ENCODE measurements at places on chromosomes 11 and 22.
A peak's percentile ranks its signal among the peaks of the same experiment; 100 is the strongest.

GRCh38 chr11:3946455-3947017 is 91.1 kb downstream of the STIM1 start:
- DNase-seq, result no peak

GRCh38 chr11:68052137-68052873 is 13.5 kb downstream of the TCIRG1 start:
- no peak for DNase-seq

- DNase-seq, result no peak
Measured at GRCh38 chr22:37169406-37169805, 18.6 kb downstream of the C1QTNF6 start.

- DNase-seq, result no peak
Measured at GRCh38 chr11:109023036-109023435, 358.2 kb downstream of the DDX10 start.

GRCh38 chr11:1785749-1786413 is 22.2 kb upstream of the CTSD start:
- no peak for DNase-seq

- DNase-seq, result peak; percentile 35
Measured at GRCh38 chr11:81237139-81237538, 1496.5 kb downstream of the FAM181B start.

DNA sequence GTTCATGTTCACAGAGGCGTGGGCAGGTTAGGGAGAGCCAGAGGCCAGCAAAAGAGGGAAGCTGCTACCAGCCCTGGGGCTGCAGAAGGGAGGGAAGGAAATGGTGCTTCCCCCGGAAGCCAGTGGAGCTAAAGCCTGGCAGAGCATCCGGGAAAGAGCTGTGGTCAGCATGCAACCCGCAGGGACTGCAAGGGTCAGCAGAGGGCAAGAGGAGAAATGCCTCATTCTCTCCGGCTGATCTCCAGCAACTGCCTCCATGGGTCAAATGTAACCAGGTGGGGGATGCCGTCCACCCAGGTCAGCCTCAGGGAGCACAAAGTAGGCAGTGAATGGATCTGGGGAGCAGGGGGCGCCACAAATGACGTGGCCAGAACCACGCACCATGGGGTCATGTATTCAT is 36.9 kb upstream of the PRR5 start:
- no peak for DNase-seq

DNA sequence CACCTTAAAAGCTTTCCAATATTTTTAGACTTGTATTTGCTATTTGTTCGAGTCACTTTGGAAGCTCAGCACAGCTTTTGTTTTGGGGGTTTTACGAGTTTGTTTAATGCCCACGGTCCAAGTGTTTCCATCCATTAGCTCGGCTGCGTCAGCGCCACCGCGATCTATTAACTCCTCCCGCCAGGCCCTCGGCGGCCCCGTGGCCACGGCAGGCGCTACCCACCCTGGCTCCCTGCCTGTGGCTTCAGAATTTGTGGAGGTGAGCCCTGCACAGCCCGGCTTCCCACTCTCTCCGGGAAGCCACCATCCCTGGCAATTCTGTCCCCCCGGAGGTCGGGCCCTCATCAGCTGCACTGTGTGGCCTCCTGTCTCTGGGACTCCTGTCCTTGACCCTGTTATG is 648.5 kb downstream of the BRD1 start:
- no peak for DNase-seq

- no peak for DNase-seq
Measured at GRCh38 chr11:23112390-23112789, 252.1 kb upstream of the CCDC179 start.

GRCh38 chr11:114084414-114084813 is 24.9 kb downstream of the ZBTB16 start:
- DNase-seq, result no peak

DNA sequence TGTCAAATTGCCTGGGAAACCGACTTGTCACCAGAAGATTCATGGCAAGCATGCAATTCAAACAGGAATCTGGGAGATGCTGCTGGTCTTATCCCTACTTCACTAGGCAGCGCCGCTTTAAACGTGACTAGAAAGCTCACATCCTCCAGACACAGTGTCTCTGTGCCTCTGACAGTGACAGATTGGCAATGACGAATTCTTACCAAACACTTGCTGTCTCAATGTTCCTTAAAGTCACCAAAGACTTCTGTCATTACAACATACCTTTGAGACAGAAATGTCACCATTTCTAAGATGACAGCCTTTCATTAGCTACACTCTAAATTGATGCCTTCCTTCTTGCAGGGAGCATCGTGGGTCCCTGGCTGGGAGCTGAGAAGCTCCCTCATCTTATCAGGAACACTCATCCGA is 197.8 kb downstream of the CWF19L2 start:
- DNase-seq, result no peak

- DNase-seq, result no peak
Measured at GRCh38 chr11:112029460-112029859, 4.3 kb downstream of the DLAT start.

DNA sequence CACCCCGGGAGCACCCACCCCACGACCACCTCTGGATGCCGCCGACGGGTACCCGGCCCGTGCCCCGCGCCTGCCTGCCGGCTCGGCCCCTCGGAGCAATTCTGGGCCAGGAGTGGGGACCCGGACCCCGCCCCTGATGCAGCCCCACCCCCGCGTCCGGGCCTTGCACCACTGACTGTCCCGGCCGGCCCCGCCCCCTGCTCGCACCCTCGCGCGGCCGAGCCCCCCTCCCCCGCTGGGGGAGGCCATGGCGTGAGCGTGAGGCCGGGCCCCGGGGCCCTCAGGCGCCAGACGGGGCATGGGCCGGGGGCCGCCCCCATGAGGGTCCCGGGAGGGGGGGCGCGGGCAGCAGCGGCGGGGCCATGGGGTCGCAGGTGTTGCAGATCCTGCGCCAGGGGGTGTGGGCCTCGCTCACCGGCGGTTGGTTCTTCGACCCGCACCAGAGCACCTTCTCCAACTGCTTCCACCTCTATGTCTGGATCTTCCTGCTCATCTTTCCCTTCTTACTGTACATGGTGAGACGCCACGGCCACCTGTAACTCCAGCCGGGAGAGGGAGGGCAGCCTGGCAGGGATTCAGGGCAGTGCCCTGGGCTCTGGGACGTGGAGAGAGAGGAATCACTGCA is 486 bp downstream of the PCNX3 start:
- DNase-seq, result no peak

- DNase-seq, result peak; percentile 50
Measured at GRCh38 chr22:32700191-32700882, 101.2 kb upstream of the TIMP3 start.

DNA sequence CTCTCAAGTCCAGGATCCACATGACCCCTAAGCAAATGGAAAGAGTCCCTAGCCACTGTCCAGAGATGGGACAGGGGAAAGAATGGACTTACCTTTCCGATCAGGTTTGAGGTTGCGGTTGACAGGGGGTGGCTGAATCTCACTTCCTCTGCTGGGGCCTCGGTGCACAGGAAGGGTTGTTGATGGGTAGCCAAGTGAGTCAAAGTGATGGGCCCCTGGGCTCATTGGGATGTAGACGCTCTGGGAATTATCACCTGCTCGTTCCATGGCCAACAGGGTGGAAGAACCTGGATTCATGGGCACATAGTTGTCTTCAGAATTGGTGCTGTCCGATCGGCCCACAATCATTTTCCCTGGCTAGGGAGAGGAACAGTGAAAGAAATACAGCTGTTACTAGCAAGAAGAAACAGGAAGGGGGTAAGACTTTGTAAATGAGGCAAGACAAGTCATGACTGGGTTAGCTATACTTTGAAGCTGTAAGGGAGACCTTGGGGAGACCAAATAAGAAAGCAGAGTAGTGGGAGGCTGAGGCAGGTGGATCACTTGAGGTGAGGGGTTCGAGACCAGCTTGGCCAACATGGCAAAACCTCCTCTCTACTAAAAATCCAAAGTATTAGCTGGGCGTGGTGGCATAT is 34.7 kb downstream of the USP35 start:
- no peak for DNase-seq

- DNase-seq, result no peak
Measured at GRCh38 chr11:18320617-18321016, 1.3 kb downstream of the HPS5 start.

GRCh38 chr11:99519095-99519494 is 498.3 kb downstream of the CNTN5 start:
- no peak for DNase-seq

- peak; percentile 50 for DNase-seq
Measured at GRCh38 chr11:116513894-116514293, 258.9 kb downstream of the BUD13 start.

DNA sequence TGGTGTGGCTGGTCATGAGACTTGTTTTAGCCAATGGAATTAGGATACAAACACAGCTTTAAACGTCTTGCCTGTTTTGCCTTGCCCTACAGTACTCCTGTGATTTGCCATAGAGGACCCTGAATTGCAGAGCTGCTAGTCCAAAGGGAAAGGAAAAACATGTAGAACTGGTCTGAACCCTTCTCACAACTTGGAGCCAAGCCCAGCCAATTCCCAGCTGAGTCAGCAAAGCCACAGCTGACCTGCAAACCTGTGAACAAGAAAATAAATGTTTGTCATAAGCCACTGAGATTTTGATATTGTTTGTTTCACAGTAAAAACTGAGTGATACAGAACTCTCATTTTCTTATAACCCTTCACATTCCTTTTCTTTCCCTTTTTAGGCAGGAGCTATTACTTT is 360.5 kb upstream of the API5 start:
- DNase-seq, result no peak

GRCh38 chr11:130719220-130719915 is 196.9 kb downstream of the SNX19 start:
- peak; percentile 87 for DNase-seq

GRCh38 chr11:94857337-94857736 is 89.2 kb downstream of the AMOTL1 start:
- no peak for DNase-seq

GRCh38 chr11:69947793-69948255 is 128.6 kb upstream of the FGF3 start:
- no peak for DNase-seq

DNA sequence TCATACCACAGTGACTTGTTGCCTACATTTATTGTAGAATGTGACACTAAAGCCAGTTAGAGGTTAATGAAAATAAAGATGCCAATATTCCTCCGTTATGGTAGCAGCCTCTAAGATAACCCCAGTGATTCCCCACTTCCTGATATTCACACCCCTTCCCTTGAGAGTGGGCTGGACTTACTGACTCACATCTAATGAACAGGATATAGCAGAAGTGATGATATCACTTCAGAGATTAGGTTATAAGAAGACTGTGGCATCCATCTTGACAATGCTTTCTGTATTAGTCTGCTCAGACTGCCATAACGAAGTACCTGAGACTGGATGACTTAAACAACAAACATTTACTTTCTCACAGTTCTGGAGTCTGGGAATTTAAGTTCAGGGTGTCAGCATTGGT is 149.6 kb upstream of the MTNR1B start:
- DNase-seq, result no peak

DNA sequence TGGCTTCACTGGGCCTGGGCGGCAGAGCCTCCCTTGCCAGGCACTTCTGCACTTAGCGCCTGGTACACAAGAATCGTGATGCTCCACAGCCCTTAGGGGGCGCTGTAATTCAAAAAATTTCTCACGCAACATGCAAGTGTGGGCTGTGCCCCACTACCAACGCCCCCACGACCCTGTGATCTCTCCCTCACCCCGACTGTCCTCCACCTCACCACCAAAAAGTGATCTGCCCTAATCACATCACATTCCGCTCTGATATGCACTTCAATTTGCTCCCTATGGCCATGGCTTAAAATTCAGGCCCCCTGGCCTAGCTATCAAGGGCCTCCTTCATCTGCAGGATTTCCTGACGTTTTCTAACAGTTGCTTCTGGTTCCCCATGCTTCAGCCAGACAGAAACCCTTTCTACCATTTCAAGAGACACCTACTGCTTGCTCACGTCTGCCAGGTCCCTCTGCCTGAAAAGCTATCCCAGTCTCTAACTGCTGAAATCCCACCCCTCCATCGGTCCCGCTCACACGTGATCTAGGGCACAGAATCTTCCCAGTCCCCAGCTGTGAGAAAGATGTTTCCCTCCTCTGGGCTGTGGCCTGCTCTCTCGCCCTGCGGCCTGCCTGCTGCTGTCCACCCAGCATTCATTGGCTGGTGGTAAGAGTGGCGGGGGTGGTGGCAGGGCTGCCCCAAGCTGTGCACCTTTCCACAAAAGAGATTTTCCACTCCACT is 27.9 kb upstream of the LRRC32 start:
- DNase-seq, result no peak

- DNase-seq, result no peak
Measured at GRCh38 chr11:24070435-24070834, 426.4 kb upstream of the LUZP2 start.

DNA sequence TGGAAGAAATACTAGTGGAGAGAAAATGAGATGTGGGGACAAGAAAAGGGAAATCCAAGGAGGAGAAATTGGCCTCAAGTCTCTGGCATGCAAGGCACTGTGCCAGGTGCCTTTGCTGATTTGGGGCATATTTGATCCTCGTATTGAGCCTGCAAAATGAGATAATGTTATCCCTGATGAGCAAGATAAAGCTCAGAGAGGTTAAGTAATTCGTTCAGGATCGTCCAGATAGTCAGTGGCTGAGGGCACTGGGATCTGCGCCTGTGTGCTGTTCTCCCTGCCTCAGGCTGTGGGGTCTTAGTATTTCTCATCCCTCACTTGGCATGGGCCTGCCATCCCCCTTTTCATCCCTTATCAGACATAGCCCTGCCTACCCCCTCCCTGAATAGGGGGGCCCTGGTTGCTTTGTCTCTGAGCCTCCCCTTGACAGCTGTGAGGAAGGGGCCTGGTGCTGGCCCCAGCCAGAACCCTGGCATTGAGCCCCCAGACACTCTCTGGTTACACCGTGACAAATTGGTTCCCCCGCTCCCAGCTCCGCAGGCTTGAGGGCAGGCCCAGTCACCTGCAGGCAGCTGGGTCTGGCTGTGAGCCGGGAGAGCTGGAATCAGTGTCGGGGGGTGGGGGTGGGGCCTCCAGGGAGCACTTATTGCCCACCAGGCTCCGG is 85.7 kb downstream of the NECTIN1 start:
- no peak for DNase-seq

DNA sequence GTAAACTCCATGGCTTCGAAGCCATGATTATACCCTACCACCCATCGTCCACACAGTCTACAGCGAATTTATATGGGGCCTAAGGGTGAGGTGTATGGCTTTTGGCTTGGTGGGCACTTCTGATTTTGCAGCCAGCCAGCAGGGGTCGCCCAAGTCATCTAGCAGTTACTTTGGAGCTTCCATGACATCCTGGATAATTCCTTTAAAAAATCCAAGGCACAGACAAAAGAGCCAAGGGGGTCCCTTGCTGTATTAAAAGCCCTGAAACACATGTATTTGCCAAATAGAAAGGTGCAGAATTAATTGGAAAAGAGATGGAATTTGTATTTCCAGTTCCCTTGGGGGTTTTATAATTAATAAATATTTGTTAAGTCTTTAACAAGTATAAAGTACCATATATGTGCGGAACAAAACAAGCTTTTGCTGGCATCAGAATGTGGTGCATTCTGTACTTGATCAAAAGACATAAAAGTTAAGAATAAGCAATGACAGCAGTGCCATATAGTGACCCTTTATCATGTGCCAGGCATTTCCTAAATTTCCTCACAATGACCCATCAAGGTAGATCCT is 132.8 kb upstream of the PITPNB start:
- peak; percentile 60 for DNase-seq

DNA sequence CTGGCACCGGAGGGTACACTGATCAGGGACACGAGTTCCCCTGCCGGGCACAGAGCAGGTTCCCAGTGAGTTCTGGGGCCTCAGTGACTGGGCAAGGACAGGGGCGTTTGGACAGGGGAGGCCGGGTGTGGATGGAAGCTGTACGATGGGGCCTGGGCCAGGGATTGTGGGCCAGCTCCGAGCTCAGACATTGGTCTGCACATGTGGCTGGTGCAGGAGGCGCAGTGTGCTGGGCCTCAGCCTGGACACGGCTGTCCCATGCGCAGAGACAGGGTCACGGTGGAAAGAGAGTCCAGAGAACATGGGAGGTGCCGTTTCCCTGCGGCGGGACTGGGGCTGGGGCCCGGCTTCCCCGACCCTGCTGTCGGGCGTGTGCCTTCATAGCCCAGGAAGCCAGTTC is 60.7 kb downstream of the CDKN1C start:
- no peak for DNase-seq
